ENCODE measurements at places on chromosomes 12 and 14.
A peak's percentile ranks its signal among the peaks of the same experiment; 100 is the strongest.

DNA sequence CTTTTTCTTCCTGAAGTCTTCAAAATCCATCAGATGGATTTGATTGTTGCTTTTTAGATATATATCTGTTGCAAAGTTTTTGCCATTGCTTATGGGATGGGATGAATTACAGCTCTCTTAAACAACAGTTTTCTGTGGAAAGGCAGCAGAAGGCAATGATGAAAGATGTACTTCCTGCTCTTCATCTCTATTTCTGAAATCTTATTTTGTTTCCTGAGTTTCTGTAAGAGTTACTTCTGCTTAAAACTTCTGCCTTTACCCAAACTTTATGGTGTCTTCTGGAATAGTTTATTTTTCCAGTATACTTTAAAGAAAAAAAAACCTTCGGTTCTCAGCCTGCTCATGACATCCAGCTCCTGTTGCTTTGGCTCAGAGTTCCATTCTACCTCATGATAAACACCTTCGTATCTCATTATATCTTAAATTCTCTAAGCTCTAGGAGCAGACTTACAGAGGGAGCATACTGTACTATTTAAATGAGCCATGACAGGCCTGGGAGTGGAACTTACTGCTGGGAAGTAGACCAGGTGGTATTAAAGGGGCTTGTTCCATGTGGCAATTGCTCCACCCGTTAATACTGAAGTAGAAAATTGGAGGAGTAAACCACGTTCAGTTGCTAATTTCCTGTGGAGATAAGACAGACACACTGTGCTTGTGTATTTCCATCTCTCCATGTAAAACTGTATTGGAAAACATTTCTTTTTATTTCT lies 288.4 kb downstream of the FBXL14 start:
- DNase-seq: no peak

- no peak for DNase-seq
These were observed 195.8 kb upstream of the DIO3 start for GRCh38 chr14:101365329-101366158.

DNA sequence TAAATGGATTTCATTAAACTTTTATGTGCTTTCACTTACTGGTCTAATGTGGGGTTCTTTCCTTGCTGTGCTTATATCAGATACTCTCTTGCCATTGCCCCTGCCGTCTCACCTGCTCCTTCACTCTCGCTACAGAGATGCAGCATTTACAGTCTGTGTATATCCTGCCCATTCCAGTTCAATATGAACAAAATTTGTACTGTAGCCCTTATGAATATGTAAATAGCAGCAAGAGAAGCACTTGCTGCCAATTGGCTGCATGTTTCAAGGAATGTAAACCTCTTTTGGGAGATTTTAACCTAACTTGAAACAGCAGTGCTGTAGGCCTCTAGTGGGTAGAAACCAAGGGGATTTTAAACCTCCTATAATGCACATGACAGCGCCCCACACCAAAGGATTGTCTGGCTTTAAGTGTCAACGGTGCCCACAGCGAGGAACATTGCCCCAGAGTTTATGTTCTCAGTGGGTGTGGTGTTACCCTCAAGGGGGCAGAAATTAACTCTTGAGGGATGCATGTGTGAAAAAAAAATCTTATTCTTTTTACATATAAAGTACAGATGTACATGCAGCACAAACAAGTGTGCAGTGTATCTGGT lies 19.1 kb downstream of the PCNX1 start:
- DNase-seq: no peak

DNA sequence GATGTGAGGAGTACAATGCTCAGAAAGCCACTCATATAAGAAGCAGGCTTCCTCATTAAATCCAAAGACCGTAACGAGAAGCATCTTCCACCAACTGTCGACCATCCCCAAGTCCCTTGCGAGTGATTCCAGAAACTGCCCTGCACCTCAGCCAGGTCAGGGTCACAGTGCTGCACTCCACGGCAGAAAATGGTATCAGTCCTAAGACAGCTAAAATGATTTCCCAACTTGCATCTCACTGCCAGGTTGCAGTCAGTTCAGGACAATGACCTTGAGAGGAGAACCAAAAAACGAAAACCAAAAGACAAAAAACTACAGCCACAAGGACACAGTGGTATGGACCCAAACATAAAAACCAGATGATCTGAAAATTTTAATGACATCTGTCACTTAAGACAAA lies 20.6 kb downstream of the SBNO1 start:
- no peak for DNase-seq

DNA sequence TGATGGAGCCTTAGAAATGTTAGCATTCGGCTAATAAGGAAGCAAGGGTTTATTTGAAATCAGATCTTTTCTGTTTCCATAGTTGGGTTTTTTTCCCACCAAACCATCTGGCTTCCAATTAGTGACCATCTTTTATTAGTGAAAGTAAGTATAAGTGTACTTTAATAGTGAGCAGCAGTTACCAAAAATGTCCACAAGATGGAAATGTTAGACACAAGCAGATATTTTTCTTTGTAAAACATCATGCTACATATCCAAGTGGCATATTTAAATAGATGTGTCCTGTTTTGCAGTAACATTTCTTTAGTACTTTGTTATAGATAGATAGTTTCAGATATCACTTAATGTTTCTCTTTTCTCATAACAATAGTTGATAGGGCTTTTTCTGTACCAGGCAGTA lies 28.8 kb downstream of the YEATS4 start:
- no peak for DNase-seq

DNA sequence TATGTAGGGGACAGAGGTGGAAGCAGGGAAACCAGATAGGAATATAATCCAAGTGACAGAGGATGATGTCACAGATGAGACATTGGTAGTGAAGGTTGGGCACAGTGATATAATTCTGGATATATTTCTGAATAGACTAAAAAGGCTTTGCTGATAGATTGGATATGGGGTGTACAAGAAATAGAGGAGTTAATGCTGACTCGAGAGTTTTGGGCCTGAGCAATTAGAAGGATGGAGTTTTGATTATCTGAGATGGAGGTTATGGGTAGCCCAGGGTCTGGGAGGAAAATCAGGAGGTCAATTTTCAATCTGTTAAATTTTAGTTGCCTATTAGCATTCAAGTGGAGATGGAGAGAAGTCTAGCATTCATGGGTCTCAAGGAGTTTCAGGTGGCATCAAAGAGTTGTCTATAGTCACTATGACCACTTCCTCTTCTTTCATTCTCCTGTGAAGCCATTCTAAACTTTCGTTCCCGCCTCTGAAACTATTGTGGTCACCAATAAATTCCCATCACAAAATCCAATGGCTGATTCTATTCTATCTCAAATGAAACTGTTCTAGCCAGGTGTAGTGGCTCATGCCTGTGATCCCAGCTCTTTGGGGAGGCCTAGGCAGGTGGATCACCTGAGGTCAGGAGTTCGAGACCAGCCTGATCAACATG lies 10.6 kb upstream of the ANO6 start:
- no peak for DNase-seq

- no peak for DNase-seq
These were observed 5.0 kb upstream of the SETD1B start for GRCh38 chr12:121798787-121799155.

- no peak for DNase-seq
These were observed 68.1 kb downstream of the TTC9 start for GRCh38 chr14:70709726-70710382.

DNA sequence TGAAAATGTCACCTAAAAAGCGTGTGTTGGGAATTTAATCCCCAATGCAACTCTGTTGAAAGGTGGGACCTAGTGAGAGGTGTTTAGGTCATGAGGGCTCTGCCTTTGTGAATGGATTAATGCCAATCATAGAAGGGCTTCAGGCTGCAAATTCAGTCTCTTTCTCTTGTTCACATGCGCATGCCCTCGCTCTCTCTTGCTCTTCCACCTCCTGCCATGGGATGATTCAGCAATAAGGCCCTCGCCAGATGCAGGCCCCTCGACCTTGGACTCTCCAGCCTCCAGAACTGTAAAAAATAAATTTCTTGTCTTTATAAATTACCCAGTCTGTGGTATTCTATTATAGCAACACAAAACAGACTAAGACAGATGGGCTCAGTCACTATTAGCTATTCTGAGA lies 55.4 kb downstream of the PLXNC1 start:
- DNase-seq: no peak

DNA sequence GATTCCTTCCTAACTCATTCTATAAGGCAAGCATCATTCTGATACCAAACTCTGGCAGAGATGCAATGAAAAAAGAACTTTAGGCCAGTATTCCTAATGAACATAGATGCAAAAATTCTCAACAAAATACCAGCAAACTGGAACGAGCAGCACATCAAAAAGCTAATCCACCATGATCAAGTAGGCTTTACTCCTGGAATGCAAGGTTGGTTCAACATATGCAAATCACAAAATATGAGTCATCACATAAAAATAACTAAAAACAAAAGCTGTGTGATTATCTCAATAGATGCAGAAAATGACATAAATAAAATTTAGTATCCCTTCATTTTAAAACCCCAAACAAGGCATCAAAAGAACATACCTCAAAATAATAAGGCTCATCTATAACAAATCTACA lies 98.9 kb downstream of the ACSS3 start:
- DNase-seq: no peak

DNA sequence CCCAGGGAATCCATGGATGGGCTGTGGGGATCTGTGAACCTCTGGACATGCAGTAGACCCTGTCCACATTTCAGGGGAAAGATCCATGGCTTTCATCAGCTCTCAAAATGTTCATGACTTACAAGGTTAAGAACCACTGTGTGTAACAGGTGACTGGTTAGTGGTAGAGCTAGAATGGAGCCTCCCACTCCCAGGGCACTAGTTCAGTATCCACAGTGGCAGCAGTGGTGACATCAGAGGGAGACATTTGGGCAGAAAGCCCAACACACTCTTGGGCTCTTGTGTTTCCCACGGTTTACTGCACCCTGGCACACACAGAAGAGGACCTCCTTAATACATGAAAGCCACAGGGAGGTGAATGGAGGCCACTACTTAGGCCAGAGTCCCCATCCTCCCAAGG lies 9.1 kb downstream of the KRT74 start:
- no peak for DNase-seq

- no peak for DNase-seq
These were observed 243.5 kb upstream of the NOVA1 start for GRCh38 chr14:26841326-26841725.

GRCh38 chr14:29944091-29944490 lies 16.4 kb upstream of the PRKD1 start:
- no peak for DNase-seq

- peak; percentile 59 for DNase-seq
These were observed 91.4 kb downstream of the SETD3 start for GRCh38 chr14:99389174-99389826.

- peak; percentile 71 for DNase-seq
These were observed 6.4 kb upstream of the ZNF385A start for GRCh38 chr12:54390668-54391551.

DNA sequence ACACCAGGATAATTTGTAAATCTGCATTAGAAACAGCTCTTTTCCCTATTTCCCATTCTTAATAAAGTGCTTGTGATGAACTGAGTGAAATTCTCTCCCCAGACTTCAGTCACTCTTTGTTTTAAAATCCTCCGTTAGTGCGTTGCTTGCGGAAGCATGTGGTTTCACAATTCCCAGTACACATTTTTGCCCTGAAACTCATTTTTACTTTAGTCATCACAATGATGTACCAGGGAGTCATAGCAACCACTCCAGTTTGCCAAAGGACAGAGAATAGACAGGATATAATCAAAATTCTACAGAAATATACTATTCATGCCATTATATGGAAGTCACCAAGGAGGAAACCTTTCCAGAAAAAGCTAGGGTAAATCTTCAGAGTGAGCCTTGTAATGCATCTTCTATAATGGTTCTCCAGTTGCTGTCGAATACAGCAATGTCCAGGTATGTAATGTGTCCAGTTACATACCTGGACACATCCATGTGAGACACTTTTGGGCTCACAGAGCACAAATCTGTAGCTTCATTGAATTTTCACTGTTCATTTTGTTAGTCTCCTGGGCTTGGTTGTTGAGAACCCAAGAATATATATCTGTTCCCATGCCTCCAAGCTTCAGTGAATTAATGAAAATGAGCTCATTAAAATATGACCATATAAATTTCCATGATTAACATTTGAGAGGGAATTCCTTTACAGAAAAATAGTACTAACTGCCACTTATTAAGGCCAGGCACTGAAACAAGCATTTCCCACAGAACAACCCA lies 57.8 kb downstream of the GPR135 start:
- DNase-seq: no peak

DNA sequence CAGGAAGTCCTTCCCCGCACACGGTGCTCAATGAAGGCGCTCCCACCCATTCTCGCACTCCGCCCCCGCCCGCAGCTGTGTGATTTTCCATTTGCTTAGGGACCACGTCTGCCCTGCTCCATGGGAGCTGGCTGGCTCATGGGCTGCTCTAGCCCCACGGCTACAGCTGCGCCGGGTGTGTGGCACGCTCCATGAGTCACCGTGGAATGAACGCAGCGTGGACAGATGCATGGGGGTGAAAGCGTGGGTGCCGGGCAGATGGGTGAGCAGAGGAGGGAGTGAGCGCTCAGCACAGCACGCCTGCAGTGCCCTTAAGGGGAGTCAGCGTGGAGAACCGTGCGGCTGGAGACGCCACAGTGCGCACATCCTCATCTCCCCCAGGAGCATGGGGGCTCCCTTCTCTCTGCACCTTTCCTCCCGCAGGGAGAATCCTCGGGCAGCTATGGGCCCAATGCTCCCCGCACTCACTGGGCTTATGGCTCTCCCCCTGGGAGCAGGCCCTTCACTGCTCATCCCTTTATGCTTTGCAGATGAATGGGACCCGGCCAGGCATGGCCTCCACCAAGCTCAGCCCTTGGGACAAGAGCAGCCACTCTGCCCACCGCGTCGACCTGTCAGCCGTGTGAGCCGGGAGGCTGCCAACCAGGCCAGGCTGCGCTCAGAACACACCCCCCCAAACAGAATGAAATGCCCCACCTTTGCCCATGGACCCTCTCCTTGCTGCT lies 185.1 kb downstream of the ADGRD1 start:
- DNase-seq: no peak

GRCh38 chr12:101018540-101018939 lies 191.5 kb downstream of the SLC5A8 start:
- no peak for DNase-seq

DNA sequence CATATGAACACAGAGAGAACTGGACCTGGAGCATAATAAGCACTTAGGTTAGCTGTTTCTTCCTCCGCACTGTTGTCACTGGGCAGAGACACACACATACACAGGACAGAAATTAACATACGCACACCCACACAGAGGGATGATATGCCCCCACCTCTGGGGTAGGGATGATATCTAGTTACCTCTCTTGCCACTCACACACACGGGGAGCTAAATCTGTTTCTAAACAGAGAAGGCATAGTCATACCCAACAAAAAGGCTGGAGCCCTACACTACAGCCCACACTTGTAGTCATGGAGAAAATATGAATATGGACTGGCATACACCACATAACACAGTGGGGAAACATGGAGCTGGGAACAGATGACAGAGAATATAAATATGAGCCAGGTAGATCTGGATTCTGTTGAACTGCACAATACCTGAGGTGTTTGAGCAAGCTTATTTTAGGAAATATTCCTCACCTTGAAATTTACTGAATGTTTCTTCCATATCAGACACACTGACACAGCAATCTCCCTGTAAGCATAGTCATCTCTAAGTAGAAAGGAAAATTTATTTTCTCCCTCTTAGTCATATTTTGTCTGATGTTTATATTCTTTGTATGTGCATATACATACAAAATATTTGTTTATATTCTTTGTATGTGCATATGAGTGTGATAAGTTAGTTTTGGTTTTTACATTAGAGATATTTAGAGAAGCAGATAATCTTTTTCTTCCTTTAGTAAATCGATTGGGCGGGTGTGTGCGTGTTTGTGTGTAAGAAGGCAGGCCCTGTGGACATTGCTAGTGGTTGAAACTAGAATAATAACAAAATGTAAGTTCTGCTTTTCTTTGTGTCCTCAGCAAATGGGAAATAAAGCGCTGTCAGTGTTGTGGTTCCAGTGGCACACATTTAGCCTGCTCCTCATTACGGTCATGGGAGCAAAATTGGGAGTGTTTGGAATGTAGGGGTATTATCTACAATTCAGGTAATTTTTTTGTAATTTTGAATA lies 20.9 kb upstream of the SCFD1 start:
- DNase-seq: no peak
